ENCODE measurements at places on chromosomes 3 and 15.

- no peak for DNase-seq
Measured at GRCh38 chr3:7607676-7608075, 746.8 kb downstream of the GRM7 start.

DNA sequence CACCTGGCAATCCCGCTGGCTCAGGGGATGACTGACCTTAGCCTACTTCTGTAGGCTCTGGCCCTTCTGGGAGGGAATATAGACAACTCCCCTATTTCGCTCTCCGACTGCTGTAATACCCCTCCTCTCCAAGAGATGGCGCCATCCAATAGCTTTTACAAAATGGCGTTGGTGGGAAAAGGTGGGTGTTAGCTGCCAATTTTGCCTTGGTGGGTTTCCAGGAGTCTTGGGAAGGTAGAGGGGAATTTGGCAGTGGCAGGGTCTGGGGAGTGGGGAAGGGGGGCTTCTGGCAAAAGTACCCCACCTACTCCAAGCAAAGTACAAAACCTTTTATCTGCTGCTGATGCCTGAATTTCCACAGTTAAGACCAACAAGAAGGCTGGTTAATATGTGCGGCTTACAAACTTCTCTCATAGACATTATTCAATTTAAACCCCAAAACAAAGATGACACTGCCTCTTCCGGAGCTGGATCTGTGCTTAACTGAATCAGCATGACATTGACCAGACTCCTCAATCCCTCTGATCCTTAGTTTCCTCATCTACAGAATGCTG is 62.1 kb downstream of the RASGRF1 start:
- peak; percentile 7 for DNase-seq

GRCh38 chr15:57411945-57412768 is 35.9 kb downstream of the CGNL1 start:
- no peak for DNase-seq

GRCh38 chr15:34358948-34359347 is 8.0 kb downstream of the LPCAT4 start:
- DNase-seq = no peak

DNA sequence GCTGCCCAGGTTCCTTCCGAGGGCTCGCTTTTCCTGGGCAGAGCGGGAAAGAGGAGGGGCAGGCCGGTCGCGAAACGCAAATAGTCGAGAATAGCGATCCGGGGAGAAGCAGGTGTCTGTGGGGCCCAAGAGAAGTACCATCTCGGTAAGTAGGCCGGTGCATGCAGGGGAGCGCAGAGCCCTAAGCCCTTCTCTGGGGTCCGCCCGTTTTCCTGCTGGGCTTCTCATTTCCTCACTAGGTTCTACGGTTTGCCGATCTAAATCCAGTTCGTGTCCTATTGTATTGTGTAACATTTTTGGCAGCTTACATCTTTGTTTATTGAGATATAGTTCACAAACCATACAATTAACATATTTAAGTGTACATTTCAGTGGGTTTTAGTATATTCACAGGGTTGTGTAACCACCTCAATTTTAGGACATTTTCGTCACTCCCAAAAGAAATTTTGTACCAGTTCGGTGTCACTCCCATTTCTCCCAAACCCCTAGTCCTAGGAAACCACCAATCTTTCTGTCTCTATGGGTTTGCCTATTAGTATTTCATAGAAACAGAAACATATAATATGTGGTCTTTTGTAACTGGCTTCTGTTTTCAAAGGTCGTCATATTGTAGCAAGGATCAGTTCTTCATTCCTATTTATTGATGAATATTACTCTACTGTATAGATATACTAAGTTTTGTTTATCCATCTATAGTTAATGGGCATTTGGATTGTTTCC is 6.8 kb upstream of the TRIM69 start:
- DNase-seq = peak; percentile 50

Measured in fibroblast of lung (primary cell).